B cell (primary cell): ENCODE measurements at places on chromosomes 4 and X. TPM values are rescaled to one million over a fixed set of nuclear protein-coding genes. Genes with fewer than 3 reads are reported as not detected.

GRCh38 chr4:175092114-175092513 lies 174.0 kb downstream of the ADAM29 start:
- H3K4me1 ChIP-seq = no peaks in the 10 kb centered on the region
- no peak overlapping the region for H3K4me3 ChIP-seq
- H3K27ac ChIP-seq = no peak overlapping the region
- H3K36me3 ChIP-seq = no peaks in the 10 kb centered on the region

DNA sequence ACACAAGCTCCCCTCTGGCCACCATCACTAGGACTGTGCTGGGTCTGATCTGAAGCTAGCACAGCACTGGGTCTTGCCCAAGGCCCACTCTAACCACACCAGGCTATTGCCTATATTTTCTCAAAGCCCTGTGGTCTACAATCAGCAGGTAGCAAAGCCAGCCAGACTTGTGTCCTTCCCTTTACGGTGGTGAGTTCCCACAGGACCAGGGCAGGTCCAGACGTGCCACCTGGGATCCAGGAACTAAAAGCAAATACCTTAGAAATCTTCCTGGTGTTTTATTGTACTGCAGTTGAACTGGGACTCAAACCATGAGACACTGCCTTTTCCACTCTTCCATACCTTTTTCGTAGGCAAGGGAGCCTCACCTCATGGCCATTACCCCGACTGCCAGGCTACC lies 9.0 kb upstream of the MAGEC2 start:
- H3K36me3 ChIP-seq = no peaks in the 10 kb centered on the region
- no peak overlapping the region for H3K27ac ChIP-seq
- H3K4me3 ChIP-seq = no peak overlapping the region
- H3K27me3 ChIP-seq = no peaks in the 10 kb centered on the region

- H3K36me3 ChIP-seq = no peaks in the 10 kb centered on the region
- no peak overlapping the region for H3K4me3 ChIP-seq
- DNase-seq = no peak
- H3K4me1 ChIP-seq = no peaks in the 10 kb centered on the region
- no peak overlapping the region for H3K27ac ChIP-seq
- no peaks in the 10 kb centered on the region for H3K27me3 ChIP-seq
Measured at GRCh38 chr4:20086067-20086798, 165.5 kb upstream of the SLIT2 start.

GRCh38 chr4:172660251-172660650 lies 508.4 kb upstream of the GALNT7 start:
- H3K4me1 ChIP-seq = no peaks in the 10 kb centered on the region
- no peak overlapping the region for H3K27ac ChIP-seq
- no peaks in the 10 kb centered on the region for H3K27me3 ChIP-seq
- DNase-seq = no peak

The NLGN3 gene
- polyA plus RNA-seq = 0.81 and 1.1 TPM in 2 replicates

DNA sequence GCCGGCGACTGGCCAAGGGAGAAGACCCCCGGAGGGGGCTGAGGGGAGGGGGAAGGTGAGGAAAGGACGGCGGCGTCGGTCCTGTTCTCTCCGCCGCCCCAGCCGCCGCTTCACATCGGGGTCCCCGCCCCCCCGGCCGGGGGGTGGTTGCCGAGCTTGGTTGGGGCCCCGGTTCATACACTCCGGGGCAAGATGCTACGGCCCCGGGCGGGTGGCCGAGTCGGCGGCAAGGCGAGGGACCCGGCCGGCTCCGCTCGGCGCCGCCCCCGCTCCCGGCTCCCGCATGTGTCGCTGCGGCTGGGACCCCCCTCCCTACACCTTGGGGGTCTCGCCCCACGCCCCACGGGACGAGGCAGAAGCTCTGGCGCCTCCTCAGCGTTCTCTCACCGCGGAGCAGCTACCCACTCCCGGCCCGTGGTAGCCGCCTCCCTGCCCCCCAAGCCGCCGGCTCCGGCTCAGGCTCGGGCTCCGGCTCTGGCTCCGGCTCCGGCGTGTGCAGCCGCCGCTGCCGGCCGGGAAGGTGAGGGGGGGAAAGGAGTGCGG lies 461 bp downstream of the FBXW7 start:
- peaks cover 14% of the 10 kb centered on the region for H3K36me3 ChIP-seq
- H3K4me3 ChIP-seq = peak overlapping the region; percentile 88
- DNase-seq = no peak
- H3K4me1 ChIP-seq = peaks cover 40% of the 10 kb centered on the region
- no peaks in the 10 kb centered on the region for H3K27me3 ChIP-seq

The VCX3A gene
- polyA plus RNA-seq = not detected in 2 replicates

GRCh38 chr4:163003979-163004378 lies 162.7 kb downstream of the NAF1 start:
- no peak overlapping the region for H3K27ac ChIP-seq
- DNase-seq = no peak

DNA sequence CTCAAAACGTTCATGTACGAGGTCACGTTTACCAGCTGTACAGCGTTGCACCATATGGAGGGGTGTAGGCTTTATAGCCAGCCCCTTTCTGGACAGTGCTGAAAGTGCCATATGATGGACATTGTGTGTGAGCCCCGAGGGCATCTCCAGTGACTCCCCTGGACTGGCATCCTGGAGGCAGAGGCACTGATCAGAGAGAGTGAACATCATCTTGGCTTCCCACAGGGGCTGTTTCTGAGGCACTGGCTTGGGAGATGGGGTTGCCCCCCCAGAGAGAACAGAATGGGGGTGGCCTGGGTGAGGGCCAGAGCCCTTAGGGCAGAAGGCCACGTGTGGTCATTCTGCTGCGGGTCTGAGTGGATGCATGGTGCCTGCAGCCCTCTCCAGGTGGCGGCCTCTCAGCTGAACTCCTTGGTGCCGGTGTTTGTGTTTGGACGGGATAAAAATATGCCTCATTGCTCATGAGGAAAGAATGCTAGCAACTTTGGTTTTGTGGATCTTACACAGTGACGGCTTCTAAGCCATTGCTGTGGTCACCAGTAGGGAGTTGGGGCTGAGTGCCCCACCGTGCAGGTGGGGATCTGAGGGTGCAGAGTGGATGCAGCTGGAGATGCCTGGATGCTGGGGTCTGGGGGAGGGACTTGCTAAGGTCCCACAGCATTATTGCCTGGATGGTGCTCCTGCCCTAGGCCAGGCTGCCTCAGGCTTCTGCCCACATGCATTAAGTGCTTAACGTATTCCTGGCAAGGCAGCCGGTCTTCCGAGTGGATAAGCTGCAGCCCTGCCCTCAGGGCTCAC lies 3.4 kb downstream of the WFS1 start:
- H3K4me1 ChIP-seq = peaks cover 20% of the 10 kb centered on the region
- no peak overlapping the region for H3K27ac ChIP-seq
- no peaks in the 10 kb centered on the region for H3K36me3 ChIP-seq

The BEX1 gene
- 0.84 and 1.7 TPM in 2 replicates for polyA plus RNA-seq

The MAGEE2 gene
- polyA plus RNA-seq = not detected in 2 replicates

GRCh38 chr4:51999250-51999649 lies 20.9 kb downstream of the LRRC66 start:
- no peaks in the 10 kb centered on the region for H3K27me3 ChIP-seq
- no peak for DNase-seq
- H3K27ac ChIP-seq = no peak overlapping the region

The RADX gene
- 7.9 and 14.7 TPM in 2 replicates for polyA plus RNA-seq

DNA sequence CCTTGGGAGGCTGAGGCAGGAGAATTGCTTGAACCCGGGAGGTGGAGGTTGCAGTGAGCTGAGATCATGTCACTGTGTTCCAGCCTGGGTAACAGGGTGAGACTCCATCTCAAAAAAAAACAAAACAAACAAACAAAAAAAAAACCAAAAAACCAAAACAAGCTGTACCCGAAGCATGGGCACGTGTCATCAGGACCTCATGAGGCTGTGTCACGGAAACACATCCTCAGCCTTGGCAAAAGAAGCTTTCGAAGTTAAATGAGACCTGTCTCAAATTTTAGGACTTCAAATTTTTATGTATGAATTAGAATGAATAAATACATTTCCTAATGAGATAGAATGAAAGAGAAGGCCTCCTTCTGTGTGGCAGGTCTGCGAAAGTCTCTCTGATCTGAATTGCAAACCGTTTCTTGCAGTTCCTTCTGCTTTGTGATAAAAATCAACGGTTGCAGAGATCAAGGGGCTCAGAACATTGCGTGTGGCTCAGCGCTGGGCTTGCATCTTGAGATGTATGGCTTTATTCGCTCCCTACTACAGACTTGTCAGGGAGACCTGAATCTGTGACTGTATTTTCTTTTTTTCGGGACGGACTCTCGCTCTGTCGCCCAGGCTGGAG lies 19.5 kb upstream of the CRLF2 start:
- DNase-seq = no peak
- H3K4me1 ChIP-seq = no peaks in the 10 kb centered on the region
- no peaks in the 10 kb centered on the region for H3K36me3 ChIP-seq
- H3K27ac ChIP-seq = no peak overlapping the region
- H3K27me3 ChIP-seq = no peaks in the 10 kb centered on the region
- H3K4me3 ChIP-seq = no peak overlapping the region

The TMEM271 gene
- not detected in 2 replicates for polyA plus RNA-seq
